ENCODE measurements at places on chromosomes 6 and 20. TPM values are rescaled to one million over a fixed set of nuclear protein-coding genes. Genes with fewer than 3 reads are reported as not detected.

Gene NKX2-2
- total RNA-seq: not detected

Gene EPPIN
- not detected for total RNA-seq

Gene MRAP2
- total RNA-seq: 1.9 TPM

Gene MYB
- total RNA-seq: not detected

Gene SLC2A10
- total RNA-seq: 1.3 TPM

Gene MEI4
- 0.41 TPM for total RNA-seq

Gene SLC17A3
- not detected for total RNA-seq

DNA sequence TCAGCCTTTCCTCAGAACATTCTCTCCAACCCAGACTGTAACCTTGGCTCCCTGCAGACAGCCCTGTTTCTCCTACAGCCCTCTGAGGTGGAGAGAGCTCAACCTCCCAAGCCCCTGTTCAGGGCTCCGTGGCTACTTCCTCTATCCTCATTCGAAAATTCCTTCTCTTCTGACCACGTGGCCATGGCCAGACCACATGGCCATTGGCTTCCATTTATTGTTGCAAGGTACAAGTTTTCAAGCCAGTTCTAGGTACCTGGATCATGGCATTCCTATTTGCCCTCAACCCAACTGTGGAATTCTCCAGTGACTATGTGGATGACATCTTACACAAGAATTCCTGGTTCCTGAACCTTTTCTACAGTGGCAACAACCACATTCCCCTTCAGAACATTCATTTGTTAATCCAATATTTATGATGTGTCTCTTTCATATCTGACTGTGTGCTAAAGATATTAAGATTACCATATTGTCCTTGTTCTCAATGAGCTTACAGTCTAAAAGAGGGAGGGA, 161.9 kb downstream of the GMPR start:
- DNase-seq: no peak

GRCh38 chr6:63792736-63793464, 157.3 kb downstream of the PHF3 start:
- DNase-seq: no peak

GRCh38 chr6:47064274-47064673, 22.1 kb upstream of the ADGRF1 start:
- DNase-seq: no peak

DNA sequence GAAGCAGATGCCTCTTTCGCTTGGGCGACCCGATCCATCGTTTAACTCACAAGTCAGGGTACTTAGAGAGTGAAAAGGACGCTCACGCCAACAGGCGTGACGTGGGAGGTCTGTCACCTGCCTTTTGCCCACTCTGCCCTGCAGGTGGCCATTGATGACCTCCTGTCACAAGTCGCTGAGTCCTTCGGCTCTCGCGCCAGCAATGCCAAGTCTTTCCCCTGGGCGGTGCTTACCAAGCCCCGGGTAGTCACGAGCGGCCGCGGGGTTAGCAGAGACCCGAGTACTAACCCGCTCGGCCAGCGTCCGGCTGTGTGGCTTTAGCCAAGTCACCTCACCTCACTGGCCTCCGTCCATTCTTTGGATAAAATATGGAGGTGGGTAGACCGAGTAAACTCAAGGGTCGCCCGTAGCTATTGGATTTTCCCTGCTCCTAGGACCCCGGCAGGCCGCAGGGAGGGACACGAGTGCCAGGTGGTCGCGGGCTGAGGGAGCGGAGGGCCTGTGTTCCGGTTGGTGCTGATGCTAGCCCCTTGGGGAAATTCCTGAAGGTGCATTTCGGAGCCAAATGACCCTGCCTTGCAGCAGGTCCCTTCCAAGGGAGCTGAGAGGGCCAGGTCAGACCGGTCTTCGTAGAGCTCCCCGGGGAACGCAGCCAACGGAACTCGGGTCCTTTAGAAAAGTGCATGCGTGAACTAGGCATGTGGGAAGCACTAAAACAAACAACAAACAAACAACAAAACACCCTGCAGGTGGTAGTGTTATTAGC, 668 bp downstream of the PKIB start:
- no peak for DNase-seq

- DNase-seq: no peak
Measured at GRCh38 chr20:44198872-44199271, 11.7 kb downstream of the OSER1 start.

DNA sequence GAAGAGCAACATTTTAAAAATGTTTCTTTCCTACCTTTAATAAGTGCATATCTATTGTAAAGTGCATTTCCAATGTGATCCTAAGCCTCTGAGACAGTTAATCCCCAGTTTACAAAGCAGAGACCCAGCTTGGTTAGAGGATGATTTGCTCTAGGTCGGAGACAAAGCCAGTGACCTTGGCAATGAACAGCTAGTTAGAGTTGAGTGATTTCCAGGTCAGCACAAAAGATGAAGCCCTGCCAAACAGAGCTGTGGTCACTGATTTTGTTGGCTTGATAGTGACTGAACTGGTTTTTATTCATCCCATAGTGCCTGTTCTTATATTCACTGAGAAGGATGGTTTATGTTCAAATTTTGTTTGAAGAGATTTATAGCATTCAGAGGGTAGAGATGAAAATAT, 56.6 kb upstream of the CD83 start:
- no peak for DNase-seq

DNA sequence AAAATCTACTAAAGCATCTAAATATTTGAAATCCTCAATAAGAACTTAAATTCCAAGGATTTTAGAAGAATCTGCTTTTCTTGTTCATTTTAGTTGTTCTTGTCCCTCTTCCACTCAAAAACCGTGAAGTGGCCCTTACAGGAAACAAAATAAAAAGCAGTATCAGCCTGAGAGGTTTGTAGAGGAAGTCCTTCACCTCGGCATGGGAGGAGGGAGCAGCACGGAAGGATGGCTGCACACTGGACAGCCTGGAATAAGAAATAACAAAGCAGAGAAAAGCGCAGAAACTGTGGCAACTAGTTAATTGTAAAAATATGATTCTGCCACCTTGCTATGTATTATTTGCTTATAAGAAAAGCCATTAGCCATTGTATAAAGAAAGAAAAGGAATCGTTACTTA, 46.1 kb downstream of the RALGAPA2 start:
- no peak for DNase-seq

- no peak for DNase-seq
Measured at GRCh38 chr6:52654592-52654991, 16.3 kb upstream of the TMEM14A start.

DNA sequence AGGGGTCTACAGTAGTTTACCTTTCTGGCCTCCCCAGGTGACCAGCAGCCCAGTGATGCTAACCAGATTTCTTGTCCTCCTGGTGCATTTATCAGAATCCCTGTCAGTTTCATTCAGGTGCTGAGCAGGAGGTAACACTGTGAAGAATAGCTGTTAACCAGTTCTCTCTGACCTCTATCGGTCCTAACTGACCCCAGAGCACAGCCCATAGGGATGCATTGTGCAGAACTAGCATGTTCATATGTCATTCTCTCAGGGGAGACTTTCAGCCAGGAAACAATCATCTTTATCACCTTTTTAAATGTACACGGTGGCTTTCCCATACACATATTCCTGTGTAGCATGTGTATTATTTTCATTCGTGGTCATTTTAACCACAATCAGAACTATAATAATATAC, 49.9 kb downstream of the CNR1 start:
- no peak for DNase-seq

GRCh38 chr20:61960836-61961235, 104.8 kb downstream of the TAF4 start:
- no peak for DNase-seq
